ENCODE measurements at places on chromosomes 3 and 15.

DNA sequence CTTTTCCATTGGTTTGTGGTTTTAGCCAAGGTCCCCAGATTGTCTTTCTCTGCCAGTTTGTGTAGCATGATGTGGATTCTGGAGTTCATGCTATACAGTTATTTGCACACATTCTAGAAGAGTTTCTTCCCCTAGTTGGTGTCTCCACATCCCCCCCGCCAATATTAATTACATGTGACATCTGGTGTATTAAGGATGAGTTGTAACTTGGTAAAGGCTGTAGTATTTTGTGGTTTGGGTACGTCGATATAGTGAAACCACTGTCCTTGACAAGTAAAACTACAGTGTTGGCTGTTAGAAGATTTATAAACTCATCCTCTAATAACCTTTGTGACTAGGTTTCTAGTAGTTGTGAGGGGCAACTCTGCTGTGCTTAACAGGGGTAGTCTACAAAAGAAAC is 23.7 kb upstream of the P4HTM start:
- no peak for DNase-seq

DNA sequence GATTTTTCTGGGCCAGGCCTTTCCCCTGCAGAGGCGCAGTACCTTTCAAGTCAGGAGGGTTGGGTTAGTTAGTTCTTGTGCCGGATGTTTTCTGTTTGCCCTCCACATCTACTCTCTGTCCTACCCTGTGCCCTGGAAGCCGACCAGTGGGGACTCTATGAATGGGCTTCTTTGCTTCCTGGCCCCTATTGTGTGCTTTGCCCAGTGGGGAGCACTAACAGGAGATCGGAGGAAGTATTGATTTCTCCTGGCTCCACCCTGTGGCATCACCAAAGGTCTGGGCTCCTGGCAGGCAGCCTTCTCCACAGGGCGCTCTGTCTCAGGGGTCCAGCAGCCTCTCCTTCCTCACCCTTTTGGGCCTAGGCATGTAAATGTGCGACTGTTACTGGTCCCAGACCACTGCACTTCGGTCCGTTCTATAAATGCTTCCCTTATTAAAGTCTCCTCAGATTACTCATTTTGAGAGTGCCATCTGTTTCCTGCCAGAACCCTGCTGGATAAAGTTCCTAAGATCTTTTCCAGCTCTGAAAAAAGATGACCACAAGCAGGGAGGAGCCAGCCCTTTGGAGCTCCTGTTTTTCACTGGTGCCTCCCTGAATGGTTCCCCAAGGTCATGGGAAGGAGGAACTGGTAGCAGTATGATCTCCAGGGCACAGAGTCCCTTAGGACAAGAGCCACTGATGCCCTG is 44.5 kb downstream of the CTDSPL start:
- DNase-seq: no peak

- no peak for DNase-seq
Observed at GRCh38 chr15:92922418-92923002, 22.4 kb downstream of the CHD2 start.

DNA sequence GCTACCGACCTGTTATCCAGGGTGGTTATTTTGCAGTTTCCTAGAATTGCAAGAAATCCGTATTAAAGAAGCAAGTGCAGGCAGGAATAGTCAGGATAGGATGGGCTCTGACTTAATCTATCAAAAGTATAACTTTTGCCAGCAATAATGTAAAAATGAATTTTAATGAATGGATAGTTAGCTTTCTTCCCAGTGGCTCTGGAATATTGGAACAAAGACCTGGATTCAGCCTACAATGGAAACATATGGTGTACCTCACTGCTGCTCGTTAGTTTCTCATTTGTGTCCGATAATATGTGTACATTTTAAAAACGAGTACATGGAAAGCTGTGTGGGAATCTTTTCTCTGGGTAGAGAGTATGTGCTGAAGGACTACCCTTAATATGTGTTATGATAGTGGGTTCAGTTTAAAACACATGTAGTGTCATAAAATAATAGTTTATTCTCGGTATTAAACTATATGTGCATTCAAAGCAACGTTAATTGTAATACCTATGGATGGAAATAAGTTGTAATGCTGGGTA is 805 bp downstream of the SERPINI1 start:
- DNase-seq: no peak

DNA sequence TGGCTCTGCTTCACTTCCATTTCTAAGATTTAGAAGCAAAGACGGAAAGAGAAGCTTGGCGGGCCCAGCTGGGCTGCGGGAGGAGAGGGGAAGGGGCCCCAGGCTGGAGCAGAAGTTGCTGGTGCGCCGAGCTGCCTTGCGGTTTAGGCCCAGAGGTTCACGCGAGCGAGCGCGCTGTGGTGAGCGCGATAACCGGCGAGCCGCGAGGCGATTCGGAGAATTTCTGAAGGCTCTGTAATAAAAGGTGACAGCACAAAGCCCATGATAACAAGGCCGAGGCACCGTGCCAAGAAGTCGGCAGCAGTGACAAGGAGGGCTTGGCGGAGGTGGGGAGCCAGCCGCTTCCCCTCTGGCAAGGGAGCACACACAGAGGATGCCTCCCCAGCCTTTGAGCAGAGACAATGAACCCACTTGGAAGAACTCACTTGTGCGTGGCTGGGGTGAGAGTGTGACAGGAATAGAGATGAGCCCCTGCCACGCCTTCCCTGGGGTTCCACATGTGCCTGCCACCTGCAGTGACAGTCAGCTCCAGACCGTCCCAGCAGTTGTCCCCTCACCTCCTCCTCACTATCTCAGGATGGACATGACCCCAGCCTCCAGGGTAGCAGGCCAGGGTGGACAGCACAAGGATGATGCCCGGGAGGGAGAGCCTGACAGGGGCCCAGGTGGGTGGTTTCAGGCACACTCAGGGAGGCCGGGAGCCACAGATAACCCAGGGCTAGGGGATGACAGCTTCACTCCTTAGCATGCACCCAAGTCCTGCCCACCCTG is 315.2 kb downstream of the UACA start:
- DNase-seq: no peak

DNA sequence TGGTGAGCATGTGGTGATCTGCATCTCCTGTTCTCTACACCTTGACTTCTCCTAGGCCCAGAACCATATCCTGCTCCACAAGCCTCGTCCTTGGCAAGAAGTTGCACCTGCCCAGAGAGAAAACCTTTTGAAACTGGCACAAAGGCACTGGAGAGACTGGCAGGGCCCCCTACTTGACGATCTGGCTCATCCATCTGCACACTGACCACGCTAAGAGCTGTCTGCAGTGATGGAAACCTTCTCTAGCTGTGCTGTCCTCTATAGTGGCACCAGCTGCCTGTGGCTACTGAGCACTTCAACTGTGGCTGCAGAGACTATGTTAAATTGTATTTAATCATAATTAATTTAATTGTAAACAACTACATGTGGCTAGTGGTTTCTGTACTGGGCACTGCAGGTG is 26.2 kb upstream of the SRP14 start:
- no peak for DNase-seq

DNA sequence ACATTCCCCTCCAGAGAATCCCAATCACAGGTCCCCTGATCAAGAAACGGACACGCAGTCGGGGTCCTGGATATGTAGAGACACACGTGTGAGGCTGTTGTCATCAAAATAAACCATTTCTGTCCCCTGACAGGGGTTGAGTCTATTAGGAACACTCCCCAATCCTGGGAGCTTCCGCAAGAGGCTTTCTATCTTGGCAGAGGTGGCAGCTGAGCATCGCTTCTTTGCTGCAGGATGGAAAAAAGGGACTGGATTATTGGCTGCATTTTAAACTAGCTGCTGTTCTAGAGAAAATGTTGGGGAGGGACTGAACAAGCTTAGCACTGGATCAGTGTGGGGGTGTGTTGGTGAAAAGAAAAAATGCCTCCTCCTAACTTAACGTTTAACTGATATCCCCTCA is 2.5 kb upstream of the CNTN4 start:
- no peak for DNase-seq

DNA sequence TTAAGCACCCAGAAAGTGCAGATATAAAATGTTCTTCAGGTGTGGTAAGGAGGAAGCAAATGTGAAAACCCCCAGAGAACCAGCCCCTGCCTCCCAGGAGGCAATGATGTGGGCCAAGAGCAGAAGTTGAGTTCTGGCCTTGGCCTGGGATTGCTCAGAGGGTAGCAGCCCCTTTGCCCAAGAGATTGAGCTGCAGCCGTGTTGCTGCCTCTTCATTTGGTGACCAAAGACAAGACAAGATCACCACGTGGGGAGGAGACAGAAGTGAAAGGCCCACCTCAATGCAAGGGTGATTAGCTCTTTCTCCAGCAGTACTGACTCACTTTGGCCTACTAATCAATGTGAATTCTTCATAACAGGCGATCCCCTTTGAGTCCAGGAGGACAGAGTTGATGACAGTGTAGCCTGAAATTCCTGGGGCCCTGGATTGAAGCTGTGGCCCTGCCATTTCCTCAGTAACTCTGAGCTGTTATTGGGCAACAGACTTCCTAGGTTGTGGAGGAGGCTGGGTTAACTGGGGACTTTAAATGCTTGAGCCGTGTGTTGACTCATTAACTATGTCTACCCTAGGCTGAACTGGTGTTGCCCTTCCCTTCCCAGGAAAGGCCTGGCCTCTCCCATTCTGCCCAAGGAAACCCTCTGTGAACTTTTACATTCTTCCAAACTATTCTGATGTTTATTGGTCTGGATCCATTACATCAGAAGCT is 86.5 kb downstream of the ST6GAL1 start:
- no peak for DNase-seq

GRCh38 chr3:149494022-149494758 is 19.7 kb downstream of the TM4SF4 start:
- DNase-seq: peak; percentile 23

DNA sequence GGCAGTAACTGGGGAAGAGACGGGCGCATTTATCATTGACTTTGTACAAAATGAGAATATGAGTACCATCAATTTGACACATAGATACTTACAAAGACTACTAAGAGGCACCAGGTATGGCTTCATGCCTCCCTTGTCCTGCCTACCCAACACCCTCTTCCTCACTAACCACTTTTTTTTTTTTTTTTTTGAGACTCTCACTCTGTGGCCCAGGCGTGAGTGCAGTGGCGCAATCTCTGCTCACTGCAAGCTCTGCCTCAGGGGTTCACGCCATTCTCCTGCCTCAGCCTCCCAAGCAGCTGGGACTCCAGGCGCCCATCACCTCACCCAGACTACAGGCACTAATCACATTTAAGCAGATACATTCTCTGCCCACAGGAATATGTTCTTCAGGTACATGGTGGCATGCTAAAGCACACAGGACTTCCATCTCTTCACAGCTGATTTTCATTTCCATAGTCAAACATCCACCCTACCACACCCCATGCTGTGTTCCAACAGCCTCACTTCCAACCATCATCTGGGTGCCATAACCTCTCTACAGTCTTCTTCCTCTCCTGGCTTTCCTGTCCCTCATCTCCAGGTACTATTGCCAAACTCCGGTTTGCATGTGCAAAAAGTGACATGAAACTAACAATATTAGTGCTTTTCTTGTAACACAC is 41.7 kb downstream of the RAB27A start:
- no peak for DNase-seq

GRCh38 chr3:62874711-62875557 is at the start of gene CADPS:
TSS of gene CADPS (minus strand) at chr3:62875416. CDS start at chr3:62875029, 387 bp downstream.
- DNase-seq: peak; percentile 14

Measured in amygdala (tissue), 56 donors.